ENCODE measurements at places on chromosomes 1 and 21.

- peak; percentile 74 for DNase-seq
Measured at GRCh38 chr1:25037174-25038074, 107.3 kb upstream of the RUNX3 start.

DNA sequence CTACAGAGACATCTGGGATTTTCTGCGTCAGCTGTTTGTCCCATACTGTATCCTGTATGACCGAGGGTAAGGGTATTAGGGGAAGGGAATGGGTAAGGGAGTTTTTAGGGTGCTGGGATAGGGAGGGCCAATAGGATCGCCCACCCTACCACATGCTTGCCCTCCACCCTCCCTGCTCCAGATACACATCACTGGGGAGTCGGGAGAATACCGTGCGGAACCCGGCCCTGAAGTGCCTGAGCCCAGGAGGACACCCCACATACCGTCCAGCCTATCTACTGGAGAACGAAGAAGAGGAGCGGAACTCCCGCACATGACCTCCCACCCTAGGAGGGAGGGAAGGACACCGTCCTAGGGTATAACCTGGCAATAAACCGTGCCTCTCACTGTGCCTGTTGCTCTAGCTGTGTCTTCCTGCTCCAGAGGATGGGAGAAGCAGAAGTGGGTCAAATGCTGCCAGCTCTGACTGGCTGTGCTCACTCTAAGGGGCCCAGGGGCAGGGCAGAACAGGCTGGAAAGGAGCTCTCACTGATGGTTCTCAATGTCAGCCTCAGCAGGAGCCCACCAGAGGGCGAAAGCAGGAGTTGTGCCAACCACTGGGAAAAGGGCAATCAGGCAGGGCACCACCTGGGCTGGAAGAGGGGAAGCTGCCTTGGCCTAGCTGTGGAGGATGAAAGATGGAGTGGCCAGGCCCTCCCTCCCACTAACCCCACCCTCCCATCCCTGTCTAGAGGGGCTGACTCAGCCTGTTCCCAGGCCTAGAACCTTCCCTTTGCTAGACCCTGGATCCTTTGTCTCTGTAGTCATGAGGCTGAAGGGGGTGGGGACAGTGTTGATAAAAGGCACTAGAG, 440 bp upstream of the LENEP start:
- DNase-seq = no peak

DNA sequence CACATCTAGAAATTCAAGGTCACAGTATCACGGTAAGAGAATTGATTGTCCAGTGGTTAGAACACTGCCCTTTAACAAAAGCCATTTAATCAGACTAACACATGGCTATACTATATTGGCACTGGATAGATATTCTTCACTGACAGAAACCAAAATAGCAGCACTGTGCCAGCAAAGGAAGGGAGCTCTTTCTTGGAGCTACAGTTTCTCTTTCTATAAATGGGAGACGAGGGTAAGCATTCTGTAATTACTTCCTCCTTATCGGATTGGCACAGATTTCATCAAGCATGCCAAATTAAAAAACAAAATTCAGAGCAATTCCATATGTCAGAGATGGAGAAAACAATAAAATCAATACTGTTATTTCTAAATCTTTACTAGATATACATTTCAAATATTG, 115.7 kb upstream of the CACYBP start:
- DNase-seq = no peak

- DNase-seq = no peak
Measured at GRCh38 chr1:205048382-205048781, 5.4 kb downstream of the CNTN2 start.

- no peak for DNase-seq
Measured at GRCh38 chr1:150072959-150073358, 5.4 kb downstream of the VPS45 start.

DNA sequence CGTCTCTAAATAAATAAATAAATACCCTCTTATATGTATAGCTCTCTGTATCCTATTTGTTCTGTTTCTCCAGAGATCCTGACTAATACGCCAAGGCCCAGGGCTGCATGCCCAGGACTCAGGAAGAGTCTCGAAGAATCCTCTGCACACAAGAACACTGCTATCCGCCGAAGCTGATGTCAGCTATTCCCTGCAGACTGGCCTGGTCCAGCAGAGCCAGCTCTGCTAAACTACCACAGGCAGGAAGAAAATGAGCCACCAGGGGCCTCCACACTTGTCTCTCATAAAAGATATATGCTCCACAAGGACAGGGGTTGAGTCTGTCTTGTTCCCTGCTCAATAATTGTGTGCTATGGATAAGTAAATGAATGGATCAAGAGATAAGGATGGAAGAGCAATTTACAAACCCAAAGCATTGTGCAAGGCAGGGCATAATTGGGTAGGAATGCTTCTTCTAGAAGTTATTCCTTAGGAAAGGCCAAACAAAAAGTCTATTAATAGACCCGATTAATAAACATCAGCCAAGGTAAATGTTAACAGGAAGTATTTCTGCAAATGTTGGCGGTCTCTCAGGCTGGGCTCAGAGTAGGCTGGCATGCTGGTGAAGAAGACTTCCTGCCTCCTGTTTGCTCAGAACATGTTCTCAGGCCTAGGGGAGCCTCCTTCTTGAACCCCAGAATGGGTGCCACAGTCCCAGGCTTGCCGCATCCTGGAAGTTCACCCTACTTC, 26.3 kb upstream of the MAN1C1 start:
- peak; percentile 60 for DNase-seq

GRCh38 chr1:94130851-94131595, 10.1 kb upstream of the ABCA4 start:
- DNase-seq = no peak

DNA sequence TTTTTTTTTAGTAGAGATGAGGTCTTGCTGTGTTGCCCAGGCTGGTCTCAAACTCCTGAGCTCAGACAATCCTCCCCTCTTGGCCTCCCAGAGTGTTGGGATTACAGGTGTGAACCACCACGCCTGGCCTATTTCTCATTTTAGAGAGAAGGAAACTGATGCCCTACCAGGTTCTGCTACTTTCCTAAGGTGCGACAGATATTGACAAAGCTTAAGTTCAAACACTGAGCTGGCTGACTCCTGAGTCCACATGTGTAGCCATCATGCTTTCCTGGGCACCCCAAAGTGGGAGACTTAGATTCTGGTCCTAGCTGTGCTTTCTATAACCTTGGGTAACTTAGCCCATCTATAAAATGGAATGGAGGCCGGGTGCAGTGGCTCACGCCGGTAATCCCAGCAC, 5.1 kb upstream of the TMEM222 start:
- DNase-seq = no peak

DNA sequence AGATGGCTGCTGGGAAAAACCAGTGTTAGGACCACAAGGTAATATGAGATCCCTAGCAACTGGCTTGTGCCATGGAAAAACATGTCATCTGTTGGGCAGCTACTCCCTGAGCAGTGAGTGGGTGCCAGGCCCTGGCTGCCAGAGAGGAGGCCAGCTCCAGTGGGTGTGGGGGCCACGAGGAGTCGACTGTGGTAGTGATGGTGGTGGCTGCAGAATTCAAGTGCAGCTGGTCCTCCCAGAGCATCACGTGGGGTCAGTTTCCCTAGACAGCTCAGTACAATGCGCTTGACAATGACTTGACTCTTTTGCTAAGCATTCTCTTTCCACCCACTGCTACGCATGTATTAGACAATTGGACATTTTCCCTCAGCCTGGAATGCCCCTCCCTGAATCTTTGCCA, 14.5 kb upstream of the CDC42 start:
- DNase-seq = no peak

- no peak for DNase-seq
Measured at GRCh38 chr1:203128716-203129500, 1.4 kb downstream of the ADORA1 start.

GRCh38 chr1:219564109-219564508, 48.8 kb downstream of the ZC3H11B start:
- no peak for DNase-seq

- DNase-seq = no peak
Measured at GRCh38 chr1:206516728-206516990, 9.3 kb downstream of the RASSF5 start.

GRCh38 chr21:41374177-41374712, 12.4 kb downstream of the MX2 start:
- DNase-seq = no peak

GRCh38 chr1:63621698-63622097, 28.5 kb downstream of the PGM1 start:
- DNase-seq = no peak

DNA sequence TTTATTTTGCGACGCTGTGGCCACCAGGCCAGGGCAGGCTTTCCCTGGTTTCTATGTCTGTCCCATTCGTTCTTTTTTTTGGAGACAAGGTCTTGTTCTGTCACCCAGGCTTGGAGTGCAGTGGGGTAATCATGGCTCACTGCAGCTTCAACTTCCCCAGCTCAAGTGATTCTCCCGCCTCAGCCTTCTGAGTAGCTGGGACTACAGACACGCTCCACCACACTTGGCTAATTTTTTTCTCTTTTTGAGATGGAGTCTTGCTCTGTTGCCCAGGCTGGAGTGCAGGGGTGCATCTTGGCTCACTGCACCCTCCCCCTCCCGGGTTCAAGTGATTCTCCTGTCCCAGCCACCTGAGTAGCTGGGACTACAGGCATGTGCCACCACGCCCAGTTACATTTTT, 43.4 kb upstream of the WNT4 start:
- no peak for DNase-seq

- no peak for DNase-seq
Measured at GRCh38 chr1:109732390-109732881, 8.4 kb downstream of the GSTM3 start.

DNA sequence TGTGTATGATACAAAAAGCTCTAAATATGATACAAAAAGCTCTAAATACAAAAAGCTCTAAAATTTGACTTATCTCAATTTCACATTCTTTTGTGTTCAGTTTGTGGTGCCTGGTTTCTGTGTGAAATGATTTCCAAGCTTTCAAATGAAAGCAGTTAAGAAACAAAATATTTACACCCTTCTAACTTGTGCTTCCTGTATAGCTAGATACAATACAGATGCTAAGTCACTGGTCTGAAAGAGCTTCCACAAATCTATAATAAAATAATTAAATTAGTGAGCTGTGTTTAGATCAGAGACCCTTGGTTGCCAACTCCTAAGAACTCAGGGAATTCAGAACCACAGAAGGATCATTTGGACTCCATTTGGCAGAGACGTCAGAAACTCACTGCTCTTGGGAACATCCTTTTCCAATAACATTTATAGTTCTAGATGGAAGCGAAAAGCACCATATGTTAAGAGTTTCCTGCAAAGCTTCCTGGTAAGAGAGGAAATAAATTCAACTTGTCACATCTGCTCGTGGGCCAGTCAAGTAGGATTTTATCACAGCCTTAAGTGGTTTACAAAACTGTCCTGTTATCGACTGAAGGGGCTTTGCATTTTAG, 1079.1 kb downstream of the ADGRL2 start:
- DNase-seq = no peak

- peak; percentile 38 for DNase-seq
Measured at GRCh38 chr21:33402001-33402979, 923 bp upstream of the IFNGR2 start.

DNA sequence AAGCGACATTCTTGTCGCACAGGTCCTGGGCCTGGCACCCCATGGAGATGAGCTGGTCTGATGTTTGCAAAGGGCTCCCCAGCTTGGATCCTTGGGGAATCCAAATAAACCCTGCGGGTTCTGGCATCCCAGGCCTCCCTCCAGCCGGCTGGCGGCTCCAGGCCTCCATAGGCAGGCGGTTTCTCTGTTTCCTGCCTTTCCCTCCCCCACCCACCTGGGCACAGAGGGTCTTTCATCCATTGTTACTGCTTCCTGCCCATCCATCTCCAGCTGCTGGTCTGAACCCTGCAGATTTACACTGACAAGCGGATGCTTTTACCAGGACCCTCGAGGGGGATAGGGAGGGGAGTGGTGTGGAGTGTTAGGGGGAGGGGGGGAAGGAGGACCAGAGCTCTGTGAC, 39.1 kb upstream of the ID3 start:
- DNase-seq = peak; percentile 62

GRCh38 chr1:6922096-6922931, 137.1 kb downstream of the CAMTA1 start:
- DNase-seq = no peak

GRCh38 chr1:55375617-55376258, 160.6 kb upstream of the USP24 start:
- DNase-seq = peak; percentile 30

DNA sequence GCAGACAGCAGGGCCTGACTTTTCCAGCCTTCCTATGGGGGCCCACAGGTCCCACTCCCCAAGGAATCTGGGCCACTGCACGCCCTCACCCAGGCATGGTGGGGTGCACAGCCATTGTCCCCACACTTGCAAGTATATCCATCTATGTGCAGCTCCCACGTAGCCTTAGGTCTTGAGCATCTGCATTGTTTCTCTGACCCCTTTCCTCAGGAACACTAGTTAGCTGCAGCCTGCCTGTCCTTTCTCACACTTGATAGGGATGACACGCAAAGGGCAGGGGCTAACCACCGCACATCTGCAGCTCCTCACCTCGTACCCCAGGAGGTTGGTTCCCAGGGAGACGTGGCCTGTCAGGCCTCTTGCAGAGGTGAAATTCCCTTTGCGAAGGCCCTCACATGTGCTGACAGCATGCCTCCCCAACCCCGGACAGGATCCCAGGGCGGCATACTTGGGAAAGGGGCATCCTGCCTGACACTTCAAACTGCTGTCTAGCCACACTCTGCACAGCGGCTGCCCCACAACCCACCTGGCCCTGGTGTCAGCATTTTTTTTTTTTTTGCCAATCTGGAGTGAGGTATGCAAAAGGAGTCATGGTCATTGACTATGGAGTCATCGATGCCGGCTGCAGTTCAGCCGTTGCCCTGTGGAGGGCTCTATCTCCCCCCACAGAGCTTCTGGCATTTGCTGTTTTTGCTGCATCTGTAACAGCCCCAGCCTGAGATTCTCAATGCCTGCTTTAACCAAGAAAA, 5.0 kb downstream of the JMJD4 start:
- peak; percentile 81 for DNase-seq

DNA sequence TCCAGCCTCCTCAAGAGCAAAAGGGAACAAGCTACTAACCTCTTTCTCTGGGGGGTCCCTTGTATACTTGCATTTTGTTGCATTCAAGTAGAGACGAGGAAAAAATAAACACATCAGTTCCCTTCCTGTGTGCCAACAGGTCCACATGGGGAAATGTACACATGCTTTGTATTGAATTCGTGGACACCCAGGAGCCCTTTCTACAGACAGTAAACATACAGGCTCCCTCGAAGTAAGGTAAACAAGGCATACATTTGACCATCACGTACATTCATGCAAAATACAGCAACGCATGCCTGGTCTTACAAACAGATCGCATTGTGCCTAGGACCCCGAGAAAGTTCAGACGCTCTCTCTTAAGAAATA, 1.1 kb downstream of the KCND3 start:
- no peak for DNase-seq

DNA sequence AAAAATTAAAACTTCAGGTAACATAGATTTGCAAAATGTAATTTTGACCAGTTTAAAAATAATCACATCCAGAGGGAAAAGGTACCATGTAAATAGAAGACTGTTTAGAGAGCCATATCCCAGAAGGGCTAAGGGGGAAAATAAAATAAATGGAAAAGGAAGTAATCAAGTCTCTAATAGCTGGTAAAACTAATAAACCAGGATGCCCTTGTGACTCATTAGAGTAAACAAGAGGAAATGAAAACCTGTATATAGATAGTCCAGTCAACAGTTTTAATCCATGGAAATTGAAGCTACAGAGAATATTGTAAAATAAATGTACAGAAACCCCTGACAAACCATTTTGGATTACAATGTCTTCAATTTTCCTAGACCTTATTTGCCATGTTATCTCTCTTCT, 698.0 kb upstream of the RGS18 start:
- DNase-seq = no peak
